ENCODE measurements at places on chromosomes 16 and 17.

- no peak overlapping the region for H3K27ac ChIP-seq
- no peaks in the 10 kb centered on the region for H3K36me3 ChIP-seq
- H3K4me1 ChIP-seq = no peaks in the 10 kb centered on the region
Observed at GRCh38 chr17:38466346-38467315, 38.4 kb downstream of the ARHGAP23 start.

DNA sequence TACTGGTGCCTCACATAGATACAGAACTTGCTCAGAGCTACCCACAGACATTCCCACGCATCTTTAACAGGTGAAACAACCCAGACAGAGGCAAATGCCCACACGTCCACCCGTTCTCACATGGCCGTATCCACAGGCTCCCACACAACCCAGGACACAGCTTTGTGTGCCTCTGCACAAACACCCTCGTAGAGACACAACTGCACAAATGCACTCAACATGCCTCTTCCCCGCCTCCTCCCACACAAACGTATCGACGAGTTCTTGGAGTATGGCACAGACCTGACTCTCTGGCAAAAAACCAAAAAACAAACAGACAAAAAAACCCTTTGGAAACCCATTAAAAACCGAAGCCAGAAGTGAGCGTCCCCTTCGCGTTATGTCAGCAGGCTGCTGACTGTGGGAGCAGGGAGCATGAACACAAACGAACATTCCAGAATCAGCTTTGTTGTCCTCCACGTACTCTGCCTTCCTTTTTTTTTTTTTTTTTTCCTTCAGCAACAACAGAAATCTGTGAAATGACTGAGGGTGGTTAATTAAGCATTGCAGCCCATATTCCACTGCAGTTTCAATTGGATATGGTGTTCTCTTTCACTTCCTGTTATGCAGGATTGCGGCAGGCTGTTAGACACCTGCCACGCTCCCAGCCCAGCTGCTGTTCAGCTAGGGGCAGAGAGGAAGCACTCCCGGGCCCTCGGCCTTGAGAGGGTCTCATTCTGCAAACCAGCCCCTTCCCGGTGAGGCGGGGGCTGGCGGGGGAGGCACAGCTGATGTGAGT lies 313.7 kb downstream of the MAF start:
- H3K36me3 ChIP-seq = no peaks in the 10 kb centered on the region
- peaks cover 46% of the 10 kb centered on the region for H3K4me1 ChIP-seq
- H3K27me3 ChIP-seq = peaks cover 11% of the 10 kb centered on the region
- H3K4me3 ChIP-seq = peak overlapping the region; percentile 20
- peak overlapping the region; percentile 70 for H3K27ac ChIP-seq

- H3K27ac ChIP-seq = no peak overlapping the region
- no peaks in the 10 kb centered on the region for H3K27me3 ChIP-seq
- no peak for DNase-seq
- no peaks in the 10 kb centered on the region for H3K36me3 ChIP-seq
- H3K4me3 ChIP-seq = no peak overlapping the region
- H3K4me1 ChIP-seq = no peaks in the 10 kb centered on the region
Observed at GRCh38 chr17:11795906-11796305, 197.6 kb downstream of the DNAH9 start.

DNA sequence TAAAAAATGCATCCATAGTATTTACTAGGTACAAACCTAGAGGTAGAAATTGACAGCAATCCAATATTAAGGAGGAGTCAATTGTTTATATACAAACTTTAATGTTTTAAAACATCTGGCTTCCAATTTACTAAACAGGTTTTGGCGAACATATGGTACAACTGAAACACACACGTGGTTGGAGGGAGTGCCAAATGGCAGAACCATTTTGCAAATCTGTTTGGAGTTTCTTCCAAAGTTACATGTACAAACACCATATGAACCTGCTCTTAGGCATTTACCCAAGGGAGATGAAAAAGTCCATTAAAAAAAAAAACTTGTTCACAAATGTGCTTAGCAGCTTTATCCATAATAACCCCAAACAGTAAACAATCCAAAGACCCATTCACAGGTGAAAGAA lies 159.8 kb upstream of the MYOCD start:
- no peak overlapping the region for H3K4me3 ChIP-seq
- no peaks in the 10 kb centered on the region for H3K36me3 ChIP-seq
- no peaks in the 10 kb centered on the region for H3K4me1 ChIP-seq
- no peaks in the 10 kb centered on the region for H3K27me3 ChIP-seq

- no peaks in the 10 kb centered on the region for H3K4me1 ChIP-seq
- H3K4me3 ChIP-seq = no peak overlapping the region
Observed at GRCh38 chr17:72373910-72374741, 253.3 kb downstream of the SOX9 start.

- no peak overlapping the region for H3K27ac ChIP-seq
- no peaks in the 10 kb centered on the region for H3K36me3 ChIP-seq
- no peaks in the 10 kb centered on the region for H3K27me3 ChIP-seq
- no peak for DNase-seq
- H3K4me3 ChIP-seq = no peak overlapping the region
- H3K4me1 ChIP-seq = no peaks in the 10 kb centered on the region
Observed at GRCh38 chr17:50106393-50107131, 11.4 kb downstream of the PDK2 start.

GRCh38 chr17:44794851-44795413 lies 35.2 kb downstream of the GJC1 start:
- peak overlapping the region; percentile 24 for H3K27ac ChIP-seq
- no peak for DNase-seq
- no peak overlapping the region for H3K4me3 ChIP-seq

Measured in activated CD8-positive, alpha-beta T cell treated with anti-CD3 and anti-CD28 coated beads, Interleukin-2, amount 10 ng/mL, durations not matched to agents 7 days and 5 days (primary cell).